CD14-positive monocyte (primary cell): ENCODE measurements at places on chromosomes 3 and 15. TPM values are rescaled to one million over a fixed set of nuclear protein-coding genes. Genes with fewer than 3 reads are reported as not detected.

Gene RETNLB
- not detected in 2 replicates for polyA plus RNA-seq

DNA sequence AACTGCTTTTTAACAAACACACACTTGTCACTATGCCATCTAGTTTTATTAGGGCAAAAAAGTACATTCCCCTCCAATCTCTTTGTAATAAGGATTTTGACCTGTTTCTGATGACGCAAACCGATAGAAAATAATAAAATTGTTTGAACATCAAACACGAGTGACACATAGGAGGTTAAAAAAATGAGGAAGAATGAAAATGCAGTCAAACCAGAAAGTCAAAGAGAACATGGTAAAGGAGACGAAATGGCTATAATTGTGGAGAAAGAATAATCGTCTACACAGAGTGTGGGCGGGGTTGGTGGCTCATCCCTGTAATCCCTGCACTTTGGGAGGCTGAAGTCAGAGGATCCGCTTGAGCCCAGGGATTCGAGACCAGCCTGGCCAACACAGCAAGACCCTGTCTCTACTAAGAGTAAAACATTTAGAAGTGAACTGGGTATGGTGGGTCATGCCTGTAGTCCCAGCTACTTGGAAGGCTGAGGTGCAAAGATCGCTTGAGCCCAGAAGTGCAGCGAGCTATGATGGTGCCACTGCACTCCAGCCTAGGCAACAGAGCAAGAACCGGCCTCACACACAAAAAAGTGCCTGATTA is 83.2 kb downstream of the MEIS2 start:
- H3K4me1 ChIP-seq: no peaks in the 10 kb centered on the region
- no peak overlapping the region for H3K4me3 ChIP-seq
- H3K27me3 ChIP-seq: no peaks in the 10 kb centered on the region
- no peaks in the 10 kb centered on the region for H3K36me3 ChIP-seq
- no peak for DNase-seq

- H3K27ac ChIP-seq: no peak overlapping the region
- no peaks in the 10 kb centered on the region for H3K36me3 ChIP-seq
- no peaks in the 10 kb centered on the region for H3K27me3 ChIP-seq
- H3K4me3 ChIP-seq: no peak overlapping the region
- H3K4me1 ChIP-seq: no peaks in the 10 kb centered on the region
Measured at GRCh38 chr3:4935347-4935746, 43.9 kb upstream of the BHLHE40 start.

Gene STARD9
- polyA plus RNA-seq: not detected

- H3K4me1 ChIP-seq: no peaks in the 10 kb centered on the region
- no peak overlapping the region for H3K27ac ChIP-seq
- no peak overlapping the region for H3K4me3 ChIP-seq
- no peaks in the 10 kb centered on the region for H3K27me3 ChIP-seq
Measured at GRCh38 chr3:139762302-139762701, 84.5 kb upstream of the NMNAT3 start.

DNA sequence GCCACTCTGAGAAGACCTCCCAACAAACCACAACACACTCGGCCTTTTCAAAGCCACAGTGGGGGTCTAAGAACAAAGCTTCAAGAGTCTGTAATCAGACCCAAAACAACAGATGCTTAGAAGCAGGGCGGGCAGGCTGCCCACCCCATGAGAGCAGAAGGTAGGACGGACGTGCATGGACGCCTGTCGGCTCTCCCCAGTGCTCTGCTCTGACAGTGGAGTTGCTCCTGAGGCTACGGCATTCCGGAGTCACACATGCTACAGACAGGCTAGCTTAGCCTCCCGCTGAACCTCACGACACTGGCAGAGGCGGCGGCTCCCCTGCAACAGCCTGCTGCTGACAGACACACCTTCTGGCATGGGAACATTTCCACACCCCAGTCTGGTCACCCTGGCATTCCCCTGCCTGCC is 33.5 kb downstream of the SLCO2A1 start:
- H3K4me1 ChIP-seq: no peaks in the 10 kb centered on the region
- H3K27ac ChIP-seq: no peak overlapping the region
- DNase-seq: no peak
- H3K27me3 ChIP-seq: no peaks in the 10 kb centered on the region
- H3K4me3 ChIP-seq: no peak overlapping the region

- no peaks in the 10 kb centered on the region for H3K27me3 ChIP-seq
- H3K36me3 ChIP-seq: no peaks in the 10 kb centered on the region
- no peak overlapping the region for H3K4me3 ChIP-seq
Measured at GRCh38 chr15:92870010-92870591, 30.0 kb upstream of the CHD2 start.

- peak overlapping the region; percentile 76 for H3K4me3 ChIP-seq
- no peaks in the 10 kb centered on the region for H3K27me3 ChIP-seq
- peaks cover 16% of the 10 kb centered on the region for H3K36me3 ChIP-seq
- no peak for DNase-seq
- H3K4me1 ChIP-seq: peaks cover 14% of the 10 kb centered on the region
- no peak overlapping the region for H3K27ac ChIP-seq
Measured at GRCh38 chr15:69414701-69415167, 585 bp downstream of the KIF23 start.

Gene PYGO1
- polyA plus RNA-seq: not detected

Gene PP2D1
- not detected in 2 replicates for polyA plus RNA-seq

DNA sequence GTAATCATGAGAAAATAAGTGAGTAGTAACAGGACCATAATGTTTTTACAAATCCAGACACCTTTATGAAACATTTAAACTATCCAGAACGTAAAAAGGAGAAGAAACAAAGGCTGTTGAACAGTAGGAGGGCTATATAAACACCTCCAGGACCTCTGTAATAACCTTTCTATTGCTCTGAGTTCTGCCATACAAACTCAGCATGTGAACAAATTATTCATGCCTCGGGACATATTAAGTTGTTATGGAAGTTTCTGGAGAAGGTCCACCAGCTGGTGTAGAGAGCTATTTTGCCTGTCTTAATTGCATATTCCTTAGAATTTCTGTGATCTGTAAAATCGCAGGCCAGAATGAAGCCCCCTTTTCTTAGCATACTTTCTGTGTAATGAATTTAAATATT is 256.3 kb downstream of the UBE2E2 start:
- no peaks in the 10 kb centered on the region for H3K36me3 ChIP-seq
- no peak overlapping the region for H3K4me3 ChIP-seq
- peaks cover 13% of the 10 kb centered on the region for H3K4me1 ChIP-seq
- no peak for DNase-seq

Gene PPM1L
- 9.9 TPM for polyA plus RNA-seq

- no peaks in the 10 kb centered on the region for H3K27me3 ChIP-seq
- H3K4me1 ChIP-seq: peaks cover 31% of the 10 kb centered on the region
- H3K36me3 ChIP-seq: no peaks in the 10 kb centered on the region
- no peak for DNase-seq
- peak overlapping the region; percentile 99 for H3K27ac ChIP-seq
Measured at GRCh38 chr3:150407808-150408220, 284 bp upstream of the TSC22D2 start.

DNA sequence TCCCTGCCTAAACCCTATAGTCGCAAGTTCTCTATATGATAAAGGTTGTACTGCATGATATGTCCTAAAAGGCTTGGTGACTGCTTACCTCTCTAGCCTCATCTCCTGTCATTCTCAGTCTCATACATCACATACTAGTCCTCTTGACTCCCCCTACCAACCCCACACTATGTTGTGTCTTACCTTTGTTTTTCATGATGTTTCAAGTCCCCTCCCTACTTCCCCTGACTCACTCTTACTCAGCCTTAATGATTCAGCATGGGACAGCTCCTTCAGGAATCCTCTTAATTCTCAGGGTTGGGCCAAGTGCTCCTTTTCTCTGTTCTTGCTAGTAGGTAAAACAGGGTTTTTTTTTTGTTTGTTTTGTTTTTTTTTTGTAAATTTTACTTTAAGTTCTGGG is 49.6 kb downstream of the SLMAP start:
- H3K27me3 ChIP-seq: no peaks in the 10 kb centered on the region
- H3K27ac ChIP-seq: peak overlapping the region; percentile 32
- DNase-seq: no peak
- no peaks in the 10 kb centered on the region for H3K36me3 ChIP-seq

- H3K4me3 ChIP-seq: no peak overlapping the region
- H3K4me1 ChIP-seq: peaks cover 19% of the 10 kb centered on the region
- H3K27me3 ChIP-seq: peaks cover 15% of the 10 kb centered on the region
- no peaks in the 10 kb centered on the region for H3K36me3 ChIP-seq
- H3K27ac ChIP-seq: no peak overlapping the region
Measured at GRCh38 chr15:80468796-80469195, 64.6 kb downstream of the ARNT2 start.

GRCh38 chr3:158267015-158267414 is 157.1 kb downstream of the RSRC1 start:
- no peak for DNase-seq
- H3K36me3 ChIP-seq: peaks cover 10% of the 10 kb centered on the region
- no peak overlapping the region for H3K4me3 ChIP-seq
- no peak overlapping the region for H3K27ac ChIP-seq
- H3K4me1 ChIP-seq: no peaks in the 10 kb centered on the region

GRCh38 chr3:186138272-186138981 is 29.5 kb upstream of the ETV5 start:
- no peaks in the 10 kb centered on the region for H3K4me1 ChIP-seq
- no peak for DNase-seq
- H3K36me3 ChIP-seq: no peaks in the 10 kb centered on the region
- H3K27ac ChIP-seq: no peak overlapping the region

- no peaks in the 10 kb centered on the region for H3K36me3 ChIP-seq
- no peaks in the 10 kb centered on the region for H3K4me1 ChIP-seq
- H3K27me3 ChIP-seq: no peaks in the 10 kb centered on the region
- H3K27ac ChIP-seq: no peak overlapping the region
- DNase-seq: no peak
- H3K4me3 ChIP-seq: no peak overlapping the region
Measured at GRCh38 chr3:18238746-18239331, 186.3 kb downstream of the SATB1 start.

Gene FAM3D
- 1.9 TPM for polyA plus RNA-seq

- no peaks in the 10 kb centered on the region for H3K4me1 ChIP-seq
- no peaks in the 10 kb centered on the region for H3K27me3 ChIP-seq
- no peak overlapping the region for H3K27ac ChIP-seq
- no peak overlapping the region for H3K4me3 ChIP-seq
- H3K36me3 ChIP-seq: no peaks in the 10 kb centered on the region
Measured at GRCh38 chr3:126582311-126582710, 23.6 kb upstream of the C3orf22 start.

DNA sequence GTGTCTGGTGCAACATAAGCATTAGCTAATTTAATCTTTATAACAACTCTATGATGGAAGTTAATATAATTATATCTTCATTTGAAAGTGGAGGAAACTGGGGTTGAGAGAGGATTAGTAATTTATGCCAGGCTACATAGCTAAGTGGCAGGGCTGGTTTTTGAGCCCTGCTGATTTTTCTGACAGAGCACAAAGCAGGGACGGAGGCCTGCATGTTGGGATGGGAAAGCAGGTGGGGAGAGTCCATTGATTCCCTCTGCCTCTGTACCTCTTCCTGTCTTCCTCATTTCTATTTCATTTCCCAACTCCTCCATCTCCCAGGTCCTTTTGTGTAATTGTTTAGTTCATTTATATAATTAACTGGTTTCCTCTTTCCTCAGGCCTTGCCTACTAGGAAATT is 251.6 kb upstream of the ZPLD1 start:
- no peak overlapping the region for H3K4me3 ChIP-seq
- DNase-seq: no peak
- no peaks in the 10 kb centered on the region for H3K36me3 ChIP-seq
- H3K27ac ChIP-seq: no peak overlapping the region
- no peaks in the 10 kb centered on the region for H3K27me3 ChIP-seq
